SK-N-SH (cell line): ENCODE measurements at places on chromosomes 3 and 15.
A peak's percentile ranks its signal among the peaks of the same experiment; 100 is the strongest.

- no peak for DNase-seq
Observed at GRCh38 chr15:95799286-95800200, 531.0 kb upstream of the NR2F2 start.

- no peak for DNase-seq
Observed at GRCh38 chr3:64149886-64150285, 75.4 kb downstream of the PRICKLE2 start.

GRCh38 chr3:58335652-58335947 lies 2.9 kb downstream of the PXK start:
- DNase-seq: no peak

- no peak for DNase-seq
Observed at GRCh38 chr3:135260025-135260424, 465.0 kb downstream of the EPHB1 start.

GRCh38 chr3:71271596-71271995 lies 311.9 kb downstream of the FOXP1 start:
- no peak for DNase-seq

DNA sequence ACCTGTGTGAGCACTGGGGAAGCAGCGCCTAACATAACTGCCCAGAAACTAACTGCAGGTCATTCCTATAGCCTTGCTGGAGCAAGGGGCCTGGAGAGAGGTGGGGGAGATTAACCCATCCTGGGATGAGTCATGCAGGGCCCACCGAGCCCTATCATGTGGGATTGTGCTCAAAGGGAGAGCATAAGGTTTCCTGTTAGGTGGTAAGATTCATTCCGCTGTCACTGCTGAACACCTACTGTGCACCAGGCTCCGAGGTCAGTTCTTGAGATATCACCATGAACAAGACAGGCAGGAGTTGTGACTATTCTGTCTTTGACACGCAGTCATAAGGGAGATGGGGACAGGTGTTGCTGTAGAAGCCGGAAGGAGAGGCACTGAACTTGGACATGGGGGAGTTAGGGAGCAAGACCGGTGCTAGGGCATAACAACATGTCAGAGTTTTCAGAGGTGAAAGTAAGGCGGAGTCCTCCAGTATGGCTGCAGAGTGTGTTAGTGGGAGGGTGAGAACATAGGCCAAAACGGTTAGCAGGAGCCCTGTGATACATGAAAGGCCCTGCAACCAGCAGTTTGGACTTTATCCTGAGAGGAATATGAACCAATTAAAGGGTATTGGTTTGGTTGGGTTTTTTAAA lies 2.4 kb downstream of the SLC25A38 start:
- no peak for DNase-seq

- DNase-seq: no peak
Observed at GRCh38 chr15:88181613-88182012, 74.9 kb downstream of the NTRK3 start.

GRCh38 chr3:147846854-147847478 lies 437.8 kb downstream of the ZIC1 start:
- DNase-seq: no peak

- DNase-seq: no peak
Observed at GRCh38 chr3:54131890-54132289, 9.5 kb downstream of the CACNA2D3 start.

DNA sequence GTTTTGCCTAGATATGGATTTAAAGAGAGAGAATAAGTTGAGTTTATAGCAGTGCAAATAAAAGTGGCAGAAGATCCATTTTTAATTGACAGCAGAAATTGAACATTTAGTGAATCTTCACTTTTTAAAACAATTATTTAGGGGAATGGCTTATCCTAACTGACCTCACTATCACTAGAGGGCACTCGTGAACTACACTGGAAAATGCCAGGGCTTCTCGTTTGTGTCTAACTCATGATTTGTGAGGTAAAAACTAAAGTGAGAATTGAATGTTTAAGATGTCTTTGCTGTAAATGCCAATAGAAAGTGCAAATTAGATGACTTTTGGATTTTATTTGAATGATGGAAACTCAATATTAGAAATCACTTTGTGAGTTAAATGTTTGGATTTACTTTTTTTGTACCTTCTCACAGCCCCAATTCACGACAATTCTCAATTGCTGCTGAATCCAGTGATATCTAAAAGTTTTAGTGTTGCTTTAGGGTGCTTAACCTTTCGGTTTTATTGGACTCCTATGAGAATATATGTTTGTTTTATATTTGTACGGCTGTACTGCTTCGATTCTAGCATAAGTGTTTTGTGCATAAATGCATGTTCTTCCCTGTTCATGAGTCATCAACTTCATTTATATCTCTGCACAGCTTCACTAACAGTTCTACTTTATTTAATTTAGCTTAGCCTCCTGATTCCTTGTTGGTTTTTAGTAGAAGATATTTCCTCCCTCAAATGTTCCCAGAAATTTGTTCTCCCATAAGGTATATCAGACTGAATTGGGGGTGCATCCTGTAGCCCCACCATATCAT lies 462.1 kb downstream of the MFSD1 start:
- peak; percentile 42 for DNase-seq

DNA sequence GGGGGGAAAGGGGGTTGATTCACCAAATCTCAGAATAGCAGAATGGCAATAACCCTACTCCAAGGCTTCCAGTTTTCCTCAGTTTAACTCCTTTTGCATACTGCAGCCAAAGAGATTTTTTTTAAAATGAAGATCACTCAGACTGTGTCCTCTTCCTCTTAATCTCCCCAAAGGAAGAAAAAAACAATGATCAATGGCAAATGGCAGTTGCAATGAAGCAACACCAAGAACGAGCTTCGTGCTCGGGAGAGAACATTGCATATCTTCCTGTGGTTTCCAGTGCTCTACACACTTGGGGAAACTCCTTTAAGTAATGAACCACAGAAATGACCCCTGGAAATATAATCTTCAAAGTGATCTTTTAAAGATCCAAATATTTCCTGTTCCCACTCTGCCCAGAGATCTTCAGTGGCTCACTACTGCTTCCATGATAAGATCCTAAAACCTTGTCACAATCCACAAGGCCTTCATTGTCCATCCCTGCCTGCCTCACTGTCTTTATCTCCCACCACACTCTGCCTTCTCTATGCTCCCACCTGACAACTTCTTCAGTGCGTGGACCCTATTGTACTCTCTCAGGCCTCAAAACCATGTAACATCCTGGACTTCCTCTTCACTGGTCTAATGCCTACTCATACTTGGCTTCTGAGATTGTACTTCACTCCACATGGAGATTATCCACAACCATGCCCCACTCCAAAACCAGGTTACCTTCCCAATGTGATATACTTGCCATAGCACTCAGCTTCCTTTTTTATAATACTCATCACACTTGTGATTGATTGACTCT lies 394.8 kb downstream of the FHIT start:
- no peak for DNase-seq

- no peak for DNase-seq
Observed at GRCh38 chr3:58052373-58053273, 44.4 kb downstream of the FLNB start.

GRCh38 chr3:126314305-126314789 lies 42.9 kb downstream of the KLF15 start:
- DNase-seq: no peak

GRCh38 chr15:50675535-50676144 lies 11.0 kb downstream of the TRPM7 start:
- DNase-seq: peak; percentile 17

- no peak for DNase-seq
Observed at GRCh38 chr15:25905140-25905539, 42.0 kb upstream of the ATP10A start.

DNA sequence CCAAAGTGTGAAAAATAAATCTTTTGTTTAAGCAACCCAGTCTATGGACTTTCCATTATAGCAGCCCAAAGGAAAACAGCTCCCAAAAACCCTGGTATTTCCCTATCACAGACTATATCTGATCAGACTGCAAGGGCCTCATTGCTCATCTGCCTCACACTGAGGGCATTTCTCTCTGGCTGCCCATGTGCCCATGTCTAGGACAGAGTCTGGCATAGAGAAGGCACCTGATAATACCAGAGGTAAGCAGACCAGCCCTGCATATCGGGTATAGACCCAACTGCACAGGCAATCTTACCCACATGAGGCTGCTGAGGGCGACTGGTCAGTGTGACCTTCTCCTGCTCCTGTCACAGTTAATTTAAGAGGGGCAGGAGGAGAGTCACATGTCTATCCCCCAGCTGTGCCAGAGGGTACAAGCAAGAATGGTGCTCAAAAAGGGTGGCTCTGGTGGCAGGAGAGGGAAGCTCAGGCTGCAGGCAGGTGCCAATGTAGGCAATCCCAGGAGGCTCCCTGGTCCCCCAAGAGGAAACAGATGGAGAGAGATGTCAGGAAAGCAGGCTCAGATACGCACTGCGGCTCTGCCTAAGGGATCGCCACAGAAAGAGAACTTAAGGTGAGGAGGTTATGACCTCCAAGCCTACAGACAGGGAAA lies 3.1 kb downstream of the CSRNP1 start:
- DNase-seq: peak; percentile 55

DNA sequence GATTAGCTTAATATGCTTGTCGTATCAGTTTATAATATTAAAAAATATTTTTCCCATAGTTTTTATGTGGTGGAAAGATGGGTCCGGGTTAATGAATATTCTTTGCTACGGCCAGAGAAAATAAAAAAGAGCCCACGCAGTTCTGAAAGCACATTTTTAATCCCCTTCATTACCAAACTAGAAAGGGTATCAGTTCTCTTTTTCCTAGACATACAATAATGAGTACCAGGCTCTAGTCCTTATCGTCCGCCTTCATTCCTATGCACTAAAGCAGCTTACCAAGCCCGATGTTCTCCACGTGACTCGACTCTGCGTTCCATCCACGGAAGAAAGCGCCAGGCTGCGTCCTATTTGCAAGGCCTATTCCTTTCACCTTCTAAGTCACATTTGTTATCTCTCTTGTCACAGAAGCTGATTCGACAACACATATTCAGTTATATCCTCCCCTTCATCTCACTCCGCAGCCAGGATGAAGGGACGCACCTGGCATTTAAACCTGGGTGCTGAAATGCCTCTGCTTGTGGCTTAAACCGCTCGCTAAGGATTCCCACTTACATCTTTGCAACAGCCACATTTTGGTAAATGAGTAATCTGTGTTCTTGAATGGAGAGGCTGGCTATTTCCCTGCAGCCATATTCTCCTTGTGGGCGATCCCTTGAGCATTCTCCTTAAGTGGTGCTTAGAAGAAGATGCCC lies 257.0 kb downstream of the CD47 start:
- DNase-seq: no peak

DNA sequence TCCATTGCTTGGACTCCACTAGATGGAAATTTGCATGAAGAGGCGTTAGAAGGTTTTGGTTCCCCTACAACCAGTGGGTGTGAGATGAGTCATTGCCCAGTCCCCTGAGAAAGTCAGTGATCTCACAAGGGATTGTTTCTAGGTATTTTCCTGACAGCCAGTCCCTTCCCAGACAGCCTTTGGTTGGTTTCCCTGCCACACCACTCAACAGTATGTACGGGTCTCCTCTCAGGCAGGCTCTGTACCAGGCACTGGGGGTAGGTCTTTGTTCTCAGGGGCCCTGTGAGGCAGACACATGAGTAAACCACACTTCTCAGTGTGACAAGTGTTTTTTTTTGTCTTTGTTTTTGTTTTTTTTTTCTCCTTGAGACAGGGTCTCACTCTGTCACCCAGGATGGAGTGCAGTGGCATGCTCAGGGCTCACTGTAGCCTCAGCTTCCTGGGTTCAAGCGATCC lies 4.0 kb downstream of the LAMP3 start:
- DNase-seq: no peak

DNA sequence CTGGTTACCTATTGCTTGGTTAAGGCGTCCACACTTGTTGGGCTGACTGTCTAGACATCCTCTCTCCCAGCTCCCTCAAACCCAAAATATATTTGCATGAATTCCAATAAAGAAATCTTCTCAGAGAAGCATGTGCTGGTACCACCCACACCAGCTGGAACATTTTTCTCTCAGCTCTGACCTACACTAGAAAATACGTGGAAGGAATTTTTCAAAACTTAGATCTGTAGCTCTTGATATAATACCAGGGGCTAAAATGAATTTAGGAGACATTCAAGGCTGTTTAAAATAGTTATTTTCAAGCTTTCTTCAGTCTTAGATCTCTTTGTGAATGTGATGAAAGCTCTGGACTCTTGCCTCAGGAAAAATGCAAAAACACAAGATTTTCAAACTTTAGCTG lies 590.4 kb downstream of the PDCD6IP start:
- no peak for DNase-seq

DNA sequence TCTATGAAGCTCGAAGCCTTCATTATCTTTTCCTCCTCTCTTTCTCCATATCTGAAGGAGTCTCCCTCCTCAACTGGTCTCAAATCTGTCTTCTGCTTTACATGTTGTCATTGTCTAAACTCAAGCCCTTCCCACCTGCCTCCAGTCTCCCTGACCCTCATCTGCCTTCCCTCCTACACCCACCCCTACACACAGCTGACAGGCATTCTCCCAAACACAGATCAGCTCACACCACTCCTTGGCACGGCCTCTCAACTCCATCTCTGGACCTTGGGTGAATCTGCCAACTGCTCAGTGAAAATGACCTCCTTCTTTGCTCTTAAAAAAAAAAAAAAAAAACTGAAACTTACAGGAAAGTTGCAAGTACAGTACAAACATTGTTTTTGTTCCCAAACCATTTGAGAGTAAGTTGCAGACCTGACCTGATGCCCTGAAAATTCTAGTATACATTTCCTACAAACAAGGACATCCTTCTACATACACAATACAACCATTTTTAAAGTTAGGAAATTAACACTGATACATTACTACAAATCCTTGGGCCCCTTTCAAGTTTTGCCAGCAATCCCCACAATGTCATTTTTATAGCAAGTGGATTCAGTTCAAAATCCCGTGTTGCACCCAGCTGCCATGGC lies 49.4 kb upstream of the UBE2E1 start:
- DNase-seq: no peak

- no peak for DNase-seq
Observed at GRCh38 chr3:151062611-151063010, 22.9 kb upstream of the MED12L start.

DNA sequence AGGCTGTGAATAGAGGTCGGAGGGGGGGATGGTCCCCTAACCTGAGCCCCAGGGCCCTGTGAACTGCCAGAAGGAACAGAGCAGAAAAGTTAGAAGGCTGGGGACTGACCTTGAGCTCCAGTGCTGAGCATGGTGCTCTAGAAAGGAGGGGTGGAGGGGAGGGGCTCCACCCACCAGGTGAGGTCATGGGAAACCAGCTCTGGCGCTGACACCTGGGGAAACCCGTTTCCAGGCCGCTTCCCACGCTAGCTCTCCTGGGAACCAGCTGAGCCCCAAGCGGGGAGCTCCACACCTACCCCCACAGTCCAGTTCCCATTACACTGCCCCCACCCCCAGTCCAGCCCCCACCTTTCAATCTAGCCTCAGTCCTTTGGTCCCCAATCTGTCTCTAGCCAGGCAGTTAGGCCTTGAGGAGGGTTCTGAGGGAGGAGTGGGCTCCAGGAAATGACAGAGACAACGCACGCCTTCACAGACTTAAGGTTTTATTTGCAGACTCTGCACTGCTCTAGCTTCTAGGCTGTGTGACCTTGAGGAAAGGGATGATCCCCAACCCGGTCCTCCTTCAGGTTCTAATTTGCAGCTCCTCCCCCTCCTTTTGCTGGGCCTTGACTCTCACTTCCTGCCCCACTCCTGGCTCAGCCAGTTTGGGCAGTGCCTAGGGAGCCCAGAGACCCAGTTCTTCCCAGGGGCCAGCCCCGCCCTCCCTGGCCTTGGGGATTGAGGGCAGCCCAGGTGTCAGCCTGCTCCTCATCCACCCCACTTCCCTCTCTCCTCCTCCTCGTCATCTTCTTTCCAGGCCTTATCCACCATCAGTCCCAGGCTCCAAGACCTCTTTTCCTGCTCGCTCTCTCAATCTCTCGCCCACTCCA lies 2.1 kb downstream of the RHOV start:
- no peak for DNase-seq
